ENCODE measurements at places on chromosomes 12 and 14.

DNA sequence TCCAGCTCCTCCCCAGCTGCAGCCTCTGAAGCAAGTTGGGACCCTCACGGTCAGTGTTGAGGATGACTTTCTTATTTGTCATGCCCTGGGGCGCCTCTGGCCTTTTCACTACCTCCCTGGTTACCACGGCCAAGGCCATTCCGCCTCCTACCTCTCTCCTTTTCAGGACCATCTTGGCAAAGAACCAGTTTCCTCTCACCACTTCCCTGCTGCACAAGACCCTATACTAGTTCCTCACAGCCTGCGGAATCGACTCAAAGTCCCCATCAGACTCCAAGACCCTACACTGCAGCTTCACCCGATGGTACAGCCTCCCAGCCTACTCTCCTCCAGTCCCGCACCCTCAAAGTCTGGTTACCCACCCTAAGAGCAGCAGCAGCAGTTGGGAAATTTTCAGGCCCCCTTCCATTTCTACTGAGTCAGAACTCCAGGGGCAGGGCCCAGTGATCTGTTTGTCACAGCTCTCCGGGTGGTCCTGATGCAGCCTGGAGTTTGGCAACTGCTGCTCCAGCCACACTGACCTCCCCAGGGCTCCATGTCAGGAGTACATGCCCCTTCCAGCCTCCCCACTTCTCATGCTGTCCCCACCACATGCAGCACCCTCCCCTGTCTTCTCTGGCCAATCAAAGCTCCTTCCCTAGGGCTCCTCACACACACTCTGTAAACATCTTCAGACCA is 5.4 kb downstream of the VWF start:
- no peak for DNase-seq

DNA sequence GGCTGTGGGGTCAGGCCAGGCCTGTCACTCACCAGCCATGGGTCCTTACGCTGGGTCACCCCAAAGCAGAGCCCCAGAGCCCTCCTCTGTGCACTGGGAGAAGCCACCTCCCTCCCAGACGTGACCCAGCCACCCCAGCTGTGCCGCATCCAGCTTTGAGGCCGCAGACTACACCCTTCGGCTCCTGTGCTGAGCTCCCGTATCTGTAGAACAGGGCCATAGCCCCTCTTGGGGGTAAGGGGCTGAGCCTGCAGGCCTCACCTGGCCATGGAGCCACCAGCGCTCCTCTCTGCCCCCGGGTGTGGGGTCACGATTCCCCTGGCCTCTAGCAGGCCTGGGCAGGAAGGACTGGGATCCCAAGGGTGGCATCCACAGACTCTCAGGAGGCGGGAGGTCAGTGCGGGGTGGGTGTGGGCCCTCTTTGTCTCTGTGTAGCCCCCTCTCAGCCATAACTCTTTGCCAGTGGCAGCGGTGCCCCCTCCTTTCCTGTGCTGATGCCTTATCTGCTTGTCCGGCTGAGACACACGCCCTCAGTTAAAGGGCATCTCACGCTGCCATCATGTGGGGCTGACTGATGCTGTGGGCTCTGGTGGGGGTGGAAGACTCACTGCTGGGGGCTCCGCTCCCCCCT is 16.3 kb downstream of the ASPG start:
- DNase-seq = no peak

DNA sequence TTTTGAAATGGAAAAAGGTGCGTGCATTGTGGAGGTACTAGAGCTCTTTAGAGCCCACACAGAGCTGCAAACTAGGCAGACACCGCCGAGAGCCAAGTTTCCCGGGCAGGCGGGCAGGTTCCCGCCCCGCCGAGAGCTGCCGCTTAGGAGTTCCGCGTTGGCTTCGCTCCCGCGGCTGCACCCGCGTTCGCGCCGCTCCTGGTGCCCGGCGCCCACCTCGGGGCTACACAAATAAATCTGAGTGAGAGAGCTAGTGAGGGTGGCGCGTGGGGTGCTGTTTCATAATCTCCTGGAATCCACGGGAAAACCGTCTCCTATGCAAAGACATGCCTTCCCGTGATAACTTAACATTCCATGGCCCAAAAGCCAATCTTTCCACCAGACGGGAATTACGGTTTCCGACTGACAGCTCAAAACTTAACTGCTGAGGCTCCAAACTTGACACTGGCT is 645 bp downstream of the KITLG start:
- DNase-seq = peak; percentile 40

DNA sequence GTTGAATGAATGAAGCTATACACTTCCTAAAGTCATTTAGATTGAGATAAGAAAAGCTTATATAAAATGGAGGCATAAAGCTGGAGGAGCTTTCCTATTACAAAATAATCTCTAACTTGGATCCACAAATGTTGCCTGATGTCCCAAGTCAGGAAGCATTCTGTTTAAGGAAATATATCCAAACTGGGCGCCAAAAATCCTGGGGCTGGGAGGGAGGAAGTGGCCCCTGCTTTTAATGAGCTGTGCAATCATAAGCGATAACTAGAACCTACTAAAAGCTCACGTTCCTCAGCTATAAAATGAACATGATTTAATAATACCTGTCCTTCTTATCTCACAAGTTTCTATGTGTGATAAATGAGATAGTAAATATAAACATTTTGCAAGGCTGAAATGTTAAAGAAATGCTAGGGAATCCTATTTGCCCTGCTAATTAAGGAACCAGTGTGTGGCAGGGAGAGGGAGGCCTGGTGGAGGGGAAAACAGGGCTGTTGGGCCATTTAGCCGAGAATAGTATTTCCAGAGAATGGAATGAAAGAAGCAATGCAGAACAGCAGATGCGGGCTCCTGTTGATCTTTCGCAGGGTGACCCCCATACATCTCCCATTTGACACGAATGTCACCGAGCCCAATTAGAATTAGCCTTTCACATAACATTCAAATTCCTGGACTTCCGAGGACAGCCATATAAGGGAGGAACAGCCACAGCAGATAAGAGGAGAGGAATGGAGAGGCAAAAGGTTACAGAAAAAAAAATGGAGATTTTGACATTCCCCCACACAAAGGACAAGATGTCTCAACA is 25.9 kb downstream of the DUSP6 start:
- no peak for DNase-seq

DNA sequence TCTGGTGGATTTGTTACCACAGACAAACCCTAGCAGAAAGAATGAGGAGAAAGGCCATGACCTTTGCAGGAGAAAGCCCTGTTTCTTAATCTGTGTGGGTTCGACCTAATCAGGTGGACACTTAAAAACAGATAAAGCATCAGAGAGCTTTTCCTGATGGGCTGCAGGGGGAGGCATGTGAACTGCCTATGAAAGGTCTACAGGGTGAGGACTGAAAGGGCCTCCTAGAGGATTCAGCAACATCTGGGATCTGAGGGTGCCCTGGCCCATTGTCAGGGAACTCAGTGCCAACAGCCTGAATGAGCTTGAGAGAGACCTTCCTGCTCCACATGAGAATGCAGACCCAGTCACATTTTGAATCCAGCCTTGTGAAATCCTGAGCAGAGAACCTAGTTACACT is 178.8 kb upstream of the DDHD1 start:
- DNase-seq = no peak

GRCh38 chr14:76782115-76782884 is 21.0 kb downstream of the VASH1 start:
- no peak for DNase-seq

DNA sequence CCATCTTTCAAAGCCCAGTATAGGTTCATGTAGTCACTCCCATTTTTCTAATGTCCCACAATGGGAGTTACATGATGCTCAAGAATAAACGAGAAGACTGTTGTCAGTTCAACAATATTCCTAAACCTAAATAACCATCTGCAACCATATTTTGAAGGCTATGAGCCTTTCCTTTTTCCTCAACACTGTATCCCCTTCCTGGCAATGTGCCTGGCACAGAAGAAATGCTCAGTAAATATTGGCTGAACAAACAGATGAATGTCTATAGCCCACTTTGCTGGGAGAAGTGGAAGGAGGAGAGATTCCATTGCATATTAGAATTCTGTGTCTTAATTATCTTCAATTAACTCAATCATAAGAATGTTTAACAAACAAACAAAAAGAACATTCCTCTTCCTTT is 6.1 kb downstream of the ARMH4 start:
- no peak for DNase-seq

DNA sequence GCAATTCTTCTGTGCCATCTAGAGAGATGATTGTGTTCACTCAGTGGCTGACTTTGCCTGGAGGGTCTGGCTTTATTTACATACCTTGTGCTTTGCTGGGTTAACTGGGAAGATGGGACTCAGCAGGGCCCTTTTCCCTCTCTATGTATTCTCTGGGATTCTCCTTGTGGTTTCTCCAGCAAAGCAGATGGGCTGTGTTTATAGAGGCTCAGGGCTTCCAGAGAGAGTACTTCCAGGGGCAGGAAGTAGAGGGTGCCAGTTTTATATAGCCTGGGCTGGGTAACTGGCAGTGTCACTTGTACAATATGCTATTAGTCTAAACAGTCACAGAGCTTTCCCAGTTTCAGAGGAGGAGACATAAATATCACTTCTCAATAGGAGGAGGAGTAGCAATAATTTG is 509.9 kb downstream of the DIO2 start:
- DNase-seq = no peak

DNA sequence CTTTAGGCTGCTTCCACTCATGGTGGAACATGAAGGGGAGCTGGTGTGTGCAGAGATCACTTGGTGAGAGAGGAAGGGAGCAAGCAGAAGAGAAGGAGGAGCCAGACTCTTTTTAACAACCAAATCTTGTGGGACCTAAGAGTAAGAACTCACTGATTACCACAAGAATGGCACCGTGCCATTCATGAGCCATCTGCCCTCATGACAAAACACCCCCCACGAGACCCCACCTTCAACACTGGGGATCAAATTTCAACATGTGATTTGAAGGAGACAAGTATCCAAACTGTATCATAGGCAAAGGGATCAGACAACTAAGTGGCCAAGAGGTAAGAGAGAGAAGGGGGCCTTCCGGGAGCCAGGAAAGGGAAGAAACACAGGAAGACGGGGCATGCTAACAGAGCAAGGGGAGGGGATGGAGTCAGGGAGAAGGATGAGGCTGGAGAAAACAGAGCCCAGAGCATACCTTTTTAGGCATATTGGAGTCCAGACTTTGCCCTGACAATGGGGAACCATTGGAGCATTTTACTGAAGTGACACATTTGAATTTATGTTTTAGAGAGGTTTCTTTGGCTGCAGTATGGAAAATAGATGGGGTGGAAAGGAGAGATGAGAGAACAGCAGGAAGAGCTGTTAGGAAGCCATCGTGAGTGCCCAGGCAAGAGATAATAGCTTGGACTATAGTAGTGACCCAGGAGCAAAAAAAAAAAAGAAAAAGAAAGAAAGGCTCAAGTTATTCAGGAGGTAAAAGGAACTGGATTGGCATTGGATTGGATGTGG is 204.4 kb upstream of the NUDT4 start:
- DNase-seq = peak; percentile 73

DNA sequence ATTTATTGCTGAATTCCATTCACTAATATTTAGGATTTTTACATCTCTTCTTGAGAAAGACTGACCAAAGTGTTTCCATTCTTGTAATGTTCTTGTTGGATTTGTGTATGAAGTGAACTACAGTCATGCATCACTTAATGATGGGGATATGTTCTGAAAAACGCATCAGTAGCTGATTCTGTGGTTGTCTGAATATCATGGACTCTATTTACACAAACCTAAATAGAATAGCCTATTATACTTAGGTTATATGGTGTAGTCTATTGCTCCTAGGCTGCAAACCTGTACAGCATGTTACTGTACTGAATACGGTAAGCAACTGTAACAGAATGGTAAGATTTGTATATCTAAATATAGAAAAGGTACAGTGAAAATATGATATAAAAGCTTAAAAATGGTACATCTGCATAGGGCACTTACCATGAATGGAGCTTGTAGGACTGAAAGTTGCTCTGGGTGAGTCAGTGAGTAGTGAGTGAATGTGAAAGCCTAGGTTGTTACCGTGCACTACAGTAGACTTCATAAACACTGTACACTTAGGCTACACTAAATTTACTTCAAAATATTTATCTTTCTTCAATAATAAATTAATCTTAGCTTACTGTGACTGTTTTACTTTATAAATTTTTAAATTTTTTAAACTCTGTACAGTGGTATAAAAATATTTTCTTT is 27.6 kb upstream of the P2RX4 start:
- no peak for DNase-seq

- no peak for DNase-seq
Observed at GRCh38 chr14:93943930-93944329, 16.8 kb downstream of the FAM181A start.

- DNase-seq = no peak
Observed at GRCh38 chr14:64734990-64735389, 30.8 kb downstream of the PLEKHG3 start.

DNA sequence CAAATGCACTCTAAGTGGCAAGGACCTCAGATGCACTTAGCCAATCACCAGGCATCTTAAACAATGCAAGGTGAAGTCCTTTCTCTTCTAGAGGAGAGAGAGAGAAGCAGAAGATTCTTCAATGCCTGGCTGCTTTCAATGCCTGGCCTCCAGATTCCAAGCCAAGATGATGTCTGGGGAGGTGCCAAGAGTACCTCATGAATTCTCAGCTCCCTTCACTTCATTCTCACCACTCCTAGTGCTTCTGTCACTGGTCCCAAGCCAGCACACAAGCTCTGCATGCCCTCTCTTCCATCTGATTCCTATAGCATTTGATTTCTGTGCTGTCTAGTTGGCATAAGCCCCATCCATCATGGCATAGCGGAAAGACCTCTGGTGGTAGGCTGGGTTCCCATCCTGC is 225.0 kb downstream of the KSR2 start:
- no peak for DNase-seq

DNA sequence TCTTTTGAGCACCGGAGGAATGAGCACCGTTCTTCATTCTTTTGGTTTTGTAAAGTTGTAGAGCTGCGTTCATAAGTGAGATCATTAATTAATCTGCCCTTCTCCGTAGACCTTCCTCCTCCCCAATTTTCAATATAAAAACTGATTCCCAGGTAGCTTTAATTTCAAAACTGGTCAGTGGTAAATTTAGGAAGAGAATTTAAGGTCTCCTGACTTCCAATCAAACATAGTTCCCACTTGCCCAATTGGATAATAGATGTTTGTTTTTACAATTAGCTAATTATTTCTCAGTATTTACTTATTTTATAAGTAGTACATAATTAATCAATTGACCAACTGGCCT is 27.2 kb upstream of the YBX3 start:
- DNase-seq = no peak

Data from SK-MEL-5 (cell line).